Fibroblast of the aortic adventitia (primary cell): ENCODE measurements at places on chromosomes 4 and X.

DNA sequence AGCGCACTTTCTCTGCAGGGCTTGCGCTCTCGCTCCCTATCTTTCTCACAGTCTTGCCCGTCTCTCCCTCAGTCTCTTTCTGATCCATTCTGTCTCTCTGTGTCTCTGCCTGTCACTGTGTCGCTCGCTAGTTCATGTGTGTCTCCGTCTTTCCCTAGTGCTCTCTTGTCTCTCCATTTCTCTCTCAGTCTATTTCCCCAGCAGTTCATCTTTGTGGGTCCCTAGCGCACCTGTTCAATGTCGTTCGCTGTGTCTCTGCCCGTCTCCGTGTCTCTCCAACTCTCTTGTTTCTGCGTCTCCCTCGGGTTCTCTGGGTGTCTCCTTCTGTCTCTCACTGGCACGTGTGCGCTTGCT is 1.5 kb downstream of the GPR101 start:
- no peak for DNase-seq

DNA sequence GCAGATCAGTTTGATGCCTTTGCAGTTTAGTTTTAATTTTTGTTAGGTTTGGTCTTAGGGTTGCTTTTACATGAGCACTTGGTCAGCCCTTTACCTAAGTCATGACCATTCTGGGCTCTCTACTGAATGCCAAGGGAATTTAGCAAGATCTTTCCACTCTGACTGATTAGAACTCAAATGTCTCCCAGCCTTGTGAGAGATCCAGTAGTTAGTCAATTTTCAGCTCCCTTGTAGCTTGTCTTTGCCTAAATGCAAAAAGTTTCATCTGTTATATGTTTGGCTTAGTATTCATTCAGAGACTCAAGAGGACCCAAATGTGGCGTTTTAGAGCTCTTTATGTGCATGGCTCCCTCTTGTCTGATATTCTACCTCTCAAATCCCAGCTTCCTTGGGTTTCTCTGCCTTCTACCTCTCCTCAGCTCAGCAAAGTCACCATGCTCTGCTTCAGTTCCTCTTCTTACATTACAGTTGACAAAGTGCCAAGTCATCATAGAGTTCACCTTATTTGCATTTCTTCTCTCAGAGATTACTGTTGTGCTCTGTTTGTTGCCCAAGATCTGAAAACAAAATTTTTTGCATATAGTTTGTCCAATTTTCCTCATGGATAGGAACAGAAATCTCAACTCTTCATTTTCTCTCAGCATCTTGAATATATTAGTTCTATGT is 17.5 kb upstream of the JAKMIP1 start:
- no peak for DNase-seq

GRCh38 chr4:5361968-5362367 is 310.7 kb downstream of the STK32B start:
- DNase-seq, result peak; percentile 24

GRCh38 chr4:24745172-24745895 is 50.0 kb upstream of the SOD3 start:
- DNase-seq, result no peak

- DNase-seq, result no peak
These were observed 84.7 kb downstream of the OTC start for GRCh38 chrX:38437093-38437492.

DNA sequence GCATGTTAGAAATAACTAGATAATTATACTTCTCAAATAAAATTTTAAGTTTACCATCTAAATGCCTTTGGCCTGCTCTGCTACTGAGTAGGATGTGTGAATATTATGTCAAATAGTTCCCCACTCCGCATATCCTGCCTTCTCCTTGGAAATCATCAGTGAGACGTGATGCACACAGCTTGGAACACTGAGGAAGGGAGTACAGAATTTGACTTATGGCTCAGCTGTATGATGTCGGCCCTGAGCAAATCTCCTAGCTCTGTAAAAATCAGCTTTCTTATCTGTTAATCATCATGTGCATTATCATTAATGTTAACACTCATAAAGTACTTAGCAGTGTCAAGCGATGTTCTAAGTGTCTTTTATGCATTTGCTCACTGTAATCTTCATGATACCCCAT is 241.0 kb upstream of the ANKRD50 start:
- DNase-seq, result no peak

DNA sequence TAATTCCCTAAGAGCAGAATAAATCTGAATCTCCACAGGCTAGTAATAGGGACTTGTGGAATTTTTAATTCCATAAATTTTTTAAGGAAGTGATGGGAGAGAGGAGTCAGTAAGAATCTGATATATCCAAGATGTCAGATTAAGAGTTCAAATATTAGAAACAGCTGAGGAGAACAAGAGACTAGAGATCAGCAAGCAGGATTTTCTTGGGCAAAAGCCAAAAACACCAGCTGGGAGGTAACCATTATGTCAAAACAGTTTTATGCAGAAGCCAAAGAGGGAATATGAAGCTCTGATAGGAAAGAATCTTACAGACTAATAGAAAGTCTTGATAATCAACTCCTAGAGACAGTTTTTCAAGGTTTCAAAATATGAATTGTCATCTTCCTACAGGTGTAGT is 72.2 kb upstream of the RBPJ start:
- DNase-seq, result peak; percentile 91

DNA sequence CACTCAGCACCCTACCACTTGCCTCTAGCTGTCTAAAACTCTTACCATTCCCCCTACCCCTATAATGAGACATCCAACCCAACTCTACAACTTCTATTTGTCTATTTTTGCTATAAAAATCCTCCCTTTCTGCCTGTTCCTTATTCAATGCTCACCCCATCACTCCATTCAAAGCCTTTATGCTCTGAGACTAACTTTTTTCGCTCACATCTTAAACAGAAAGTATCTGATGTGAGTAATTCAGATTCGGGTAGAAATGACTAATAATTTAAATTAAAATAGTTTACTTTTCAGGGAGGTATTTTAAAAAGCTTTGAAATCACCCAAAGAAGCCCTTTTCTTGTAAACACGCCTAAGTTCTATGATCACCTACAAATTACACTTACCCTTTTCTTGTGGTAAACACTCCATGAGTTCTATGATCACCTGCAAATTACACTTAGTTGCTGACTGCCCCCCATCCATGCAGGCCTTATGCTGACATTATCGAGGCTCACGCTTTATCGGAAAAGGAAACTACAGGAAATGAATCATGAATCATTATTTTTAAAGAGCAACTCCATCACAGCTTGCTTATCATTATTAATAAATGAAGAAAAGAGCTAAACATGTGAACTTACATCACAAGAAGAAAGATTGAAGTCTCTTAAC is 168.7 kb upstream of the PPP1R2C start:
- no peak for DNase-seq

- DNase-seq, result no peak
These were observed 16.4 kb upstream of the PRSS48 start for GRCh38 chr4:151260526-151260925.

GRCh38 chr4:39936565-39937418 is 40.9 kb downstream of the PDS5A start:
- DNase-seq, result no peak

DNA sequence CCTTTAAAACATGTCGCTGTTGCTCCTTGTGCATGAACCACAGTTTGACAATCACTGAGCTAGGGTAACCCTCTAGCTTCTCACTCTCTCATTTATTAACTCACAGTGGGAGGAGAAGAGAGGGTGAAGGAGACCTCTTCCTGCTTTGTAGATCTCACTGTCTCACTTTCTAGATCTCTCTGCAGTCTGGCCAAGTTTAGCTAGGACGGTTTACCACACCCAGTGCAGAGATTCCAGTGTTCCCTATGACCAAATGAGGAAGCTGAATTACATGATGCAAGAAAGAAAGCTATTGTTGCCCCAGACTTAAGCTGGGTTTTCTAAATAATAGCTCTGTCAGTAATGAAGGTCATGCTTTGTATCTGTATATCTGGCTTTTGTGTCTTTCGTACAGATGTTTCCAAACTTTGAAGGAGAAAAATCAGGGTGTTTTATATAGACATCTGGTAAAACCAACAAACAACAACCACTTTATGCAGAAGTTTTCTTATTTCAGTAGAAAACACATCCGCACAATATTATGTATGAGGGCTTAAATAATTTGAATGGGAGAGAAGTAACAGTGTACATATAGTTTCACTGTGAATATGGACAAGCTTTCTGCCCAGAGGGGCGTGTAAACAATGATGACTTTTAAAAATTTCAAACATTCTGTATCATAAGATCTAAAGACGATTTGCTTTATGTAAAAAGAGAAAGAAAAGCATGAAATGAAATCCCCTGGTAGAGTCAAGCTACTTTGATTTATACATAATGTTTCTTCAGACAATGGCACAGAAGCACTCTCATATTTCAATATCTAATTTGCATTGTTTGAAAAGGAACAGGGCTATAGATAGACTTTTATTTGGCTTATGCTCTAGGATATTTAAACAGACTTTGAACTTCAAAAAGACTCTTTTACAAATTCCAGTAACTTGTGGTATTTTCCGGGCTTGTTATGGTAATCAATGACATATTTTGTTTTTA is 582.3 kb downstream of the FSTL5 start:
- DNase-seq, result no peak

DNA sequence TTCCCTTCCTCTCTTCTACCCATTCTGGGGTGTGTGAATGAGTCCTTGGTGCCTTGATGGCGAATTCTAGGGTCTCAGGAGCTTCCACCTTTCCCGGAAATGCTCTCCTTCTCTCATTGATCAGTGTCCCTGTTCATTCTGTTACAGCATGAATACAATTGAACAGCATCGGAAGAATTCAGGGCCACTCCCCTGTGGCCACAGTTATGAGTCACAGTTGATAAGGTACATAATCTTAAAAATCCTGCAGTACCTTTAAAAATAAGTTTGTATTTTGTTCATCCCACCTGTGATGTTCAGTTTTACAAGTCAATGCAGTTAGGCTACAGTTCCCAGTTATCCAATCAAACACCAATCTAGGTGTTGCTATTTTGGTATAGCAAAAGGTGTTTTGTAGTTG is 47.3 kb upstream of the FAM9A start:
- peak; percentile 7 for DNase-seq

GRCh38 chr4:55238407-55238806 is 107.6 kb upstream of the SRD5A3 start:
- no peak for DNase-seq

- DNase-seq, result no peak
These were observed 136.6 kb downstream of the NEXMIF start for GRCh38 chrX:74788545-74789086.

GRCh38 chr4:157076578-157076947 is 613 bp downstream of the GLRB start:
- no peak for DNase-seq

GRCh38 chrX:54891573-54891972 is 29.1 kb upstream of the TRO start:
- peak; percentile 53 for DNase-seq

- DNase-seq, result no peak
These were observed 84.6 kb downstream of the MBNL3 start for GRCh38 chrX:132404266-132404665.

GRCh38 chr4:101644516-101644915 is 146.0 kb upstream of the BANK1 start:
- DNase-seq, result no peak

DNA sequence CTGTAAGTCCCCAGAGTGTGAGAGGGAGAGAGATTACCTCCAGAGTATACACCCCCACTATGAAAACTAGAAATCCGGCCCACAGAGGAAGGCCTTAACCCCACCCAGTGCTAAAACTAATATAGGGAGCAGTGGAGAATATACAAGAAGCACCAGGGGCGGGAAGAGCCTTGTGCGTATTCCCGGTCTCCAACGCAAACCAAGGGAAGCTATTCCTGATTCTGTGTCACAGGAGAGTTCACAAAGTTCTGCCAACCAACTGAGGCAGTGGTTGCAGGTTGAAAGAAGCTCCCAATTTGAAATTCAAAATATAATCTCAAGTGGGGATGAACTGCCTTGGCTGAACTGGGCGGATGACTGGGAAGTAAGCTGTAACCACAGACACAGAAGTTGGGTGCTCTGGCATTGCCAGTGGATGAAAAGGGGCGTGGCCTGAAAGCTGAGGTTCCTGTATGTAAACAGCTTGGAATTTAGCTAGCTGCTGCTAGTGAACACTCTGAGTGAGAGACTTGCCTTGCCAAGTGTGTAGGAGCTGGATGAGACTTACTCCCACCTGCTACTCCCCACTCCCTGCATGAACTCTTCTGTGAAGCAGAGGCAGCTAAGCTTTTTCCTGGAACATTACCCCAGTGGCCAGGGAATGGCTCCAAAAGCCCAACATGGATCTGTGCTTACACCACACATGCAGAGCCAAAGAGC is 32.7 kb downstream of the ELF2 start:
- peak; percentile 69 for DNase-seq

DNA sequence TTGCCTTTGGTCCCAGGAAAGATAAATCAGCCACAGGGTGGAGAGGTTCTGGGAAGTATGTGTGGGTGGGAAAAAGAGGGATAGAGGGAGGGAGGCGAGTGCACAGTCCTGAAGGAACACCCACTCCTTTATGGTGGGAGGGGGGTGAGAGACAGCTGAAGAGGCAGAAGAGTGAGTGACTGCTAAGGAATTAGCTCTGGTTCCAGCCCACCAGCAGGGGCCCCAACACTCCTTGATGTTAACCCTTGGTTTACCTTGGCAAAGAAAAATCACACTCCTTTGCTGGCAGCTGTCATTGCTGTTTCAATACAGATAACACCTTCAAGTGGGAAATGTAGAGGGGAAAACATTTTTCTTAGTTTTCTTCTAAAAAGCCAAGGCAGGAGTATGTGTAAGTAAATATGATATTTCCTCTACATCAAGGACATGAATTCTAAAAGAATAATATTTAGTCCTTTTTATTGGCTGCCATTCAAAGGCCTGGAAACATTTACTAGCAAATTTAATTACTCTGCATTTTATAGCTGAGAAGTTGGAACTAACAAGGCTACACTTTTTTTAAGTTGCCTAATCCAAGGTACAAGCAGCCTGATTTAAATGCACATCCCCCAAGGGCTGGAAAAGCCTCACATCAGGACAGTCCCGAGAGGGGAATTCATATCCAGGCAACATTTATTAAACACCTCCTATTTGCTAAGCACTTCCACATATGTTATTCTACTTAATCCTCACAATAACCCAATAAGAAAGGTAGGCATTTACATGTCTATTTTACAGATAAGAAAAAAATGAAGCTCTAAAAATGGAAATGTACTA is 81.7 kb downstream of the HS6ST2 start:
- no peak for DNase-seq

GRCh38 chr4:35604252-35604651 is 640.1 kb downstream of the ARAP2 start:
- no peak for DNase-seq

- DNase-seq, result peak; percentile 53
These were observed 111.0 kb downstream of the CPE start for GRCh38 chr4:165489786-165490185.

DNA sequence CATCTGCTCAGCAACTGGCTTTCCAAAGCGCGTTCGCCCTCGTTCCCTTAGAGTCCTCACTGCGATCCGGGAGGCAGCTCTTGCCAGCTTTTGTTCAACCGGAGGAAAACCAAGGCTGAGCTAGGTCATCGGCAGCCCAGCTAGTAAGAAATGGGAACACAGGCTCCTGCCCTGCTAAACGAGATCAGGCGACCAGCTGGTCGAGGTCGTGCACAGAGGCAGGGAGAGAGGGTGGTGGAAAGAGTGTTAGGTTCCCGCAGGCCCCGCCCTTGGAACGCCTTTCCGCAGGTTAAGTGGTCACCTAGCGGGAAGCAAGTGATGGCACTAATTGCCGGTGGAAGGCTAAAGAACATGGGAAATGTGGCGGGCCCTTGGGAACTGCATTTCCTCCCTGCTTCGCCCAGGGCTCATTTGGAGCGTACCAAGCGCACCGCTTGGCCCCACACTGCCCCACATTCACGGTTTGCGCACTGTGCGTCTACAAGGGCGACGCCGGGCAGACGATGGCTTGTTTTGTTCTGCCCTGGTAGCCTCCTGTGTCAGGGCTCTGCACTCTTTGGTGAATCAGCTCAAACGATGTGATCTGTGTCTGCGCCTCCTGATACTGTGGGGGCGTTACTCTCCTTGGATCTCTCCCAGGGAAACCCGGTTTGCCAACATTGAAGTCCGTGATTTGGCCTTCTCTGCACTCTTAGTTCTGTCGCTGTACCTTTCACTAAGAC is 7.2 kb upstream of the PRDM8 start:
- peak; percentile 45 for DNase-seq
